Stimulated activated CD4-positive, alpha-beta T cell treated with anti-CD3 and anti-CD28 coated beads, Interleukin-4, amount 100 ng/mL, for 4 hours (primary cell): ENCODE measurements at places on chromosomes 3 and 15.

DNA sequence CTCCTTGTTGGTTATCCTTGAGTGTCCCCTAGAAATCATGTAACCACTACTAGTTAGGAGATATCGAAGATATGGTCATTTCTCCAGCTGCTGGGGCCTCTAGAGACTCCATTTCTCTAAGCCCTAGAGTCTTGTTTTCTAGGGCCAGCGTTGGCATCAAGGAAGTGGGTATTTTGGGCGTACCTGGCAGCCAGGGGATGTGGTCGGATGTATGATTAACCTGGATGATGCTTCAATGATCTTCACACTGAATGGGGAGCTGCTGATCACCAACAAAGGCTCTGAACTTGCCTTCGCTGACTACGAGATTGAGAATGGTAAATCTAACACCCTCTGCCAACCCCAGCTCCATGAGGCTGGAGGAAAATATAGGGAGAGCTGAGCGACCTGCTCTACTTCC lies 325.5 kb downstream of the RYR3 start:
- no peak for DNase-seq

GRCh38 chr3:25855266-25855784 lies 65.4 kb downstream of the OXSM start:
- DNase-seq = no peak

GRCh38 chr15:87374339-87374738 lies 882.2 kb downstream of the NTRK3 start:
- DNase-seq = no peak

GRCh38 chr3:172536505-172536904 lies 13.3 kb upstream of the TNFSF10 start:
- no peak for DNase-seq

GRCh38 chr3:23894254-23895061 lies 22.3 kb downstream of the NKIRAS1 start:
- no peak for DNase-seq
